ENCODE measurements at places on chromosomes 11 and 22. TPM values are rescaled to one million over a fixed set of nuclear protein-coding genes. Genes with fewer than 3 reads are reported as not detected.

CCDC88B gene
- 9.9 TPM for total RNA-seq

GGTLC3 gene
- total RNA-seq, result not detected

HPX gene
- not detected for total RNA-seq

LMO2 gene
- total RNA-seq, result 0.87 TPM

SLC22A9 gene
- not detected for total RNA-seq

ANKK1 gene
- not detected for total RNA-seq

ASCL2 gene
- 0.55 TPM for total RNA-seq

HEPACAM gene
- total RNA-seq, result not detected
